H54 (cell line): ENCODE measurements at places on chromosomes 12 and 14.

DNA sequence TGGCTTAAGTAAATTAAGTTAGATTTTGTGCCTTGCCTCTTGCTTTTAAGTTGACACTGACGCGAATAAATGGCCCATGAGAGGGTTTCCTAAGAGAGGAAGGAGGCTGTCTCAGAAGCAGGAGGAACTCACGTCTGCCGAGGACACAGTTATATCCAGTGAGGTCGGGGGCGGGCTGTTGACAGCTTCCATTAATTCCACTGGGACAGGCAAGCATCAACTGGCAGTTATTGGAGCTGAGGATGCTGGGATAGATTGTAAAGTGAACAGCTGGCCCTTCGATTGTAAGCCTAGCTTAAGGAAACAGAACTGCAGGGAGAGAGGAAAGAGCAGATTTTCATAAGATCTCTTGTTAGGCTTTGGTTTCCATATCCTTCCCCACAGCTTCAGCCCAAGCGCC lies 399.2 kb downstream of the IPO8 start:
- DNase-seq, result no peak

DNA sequence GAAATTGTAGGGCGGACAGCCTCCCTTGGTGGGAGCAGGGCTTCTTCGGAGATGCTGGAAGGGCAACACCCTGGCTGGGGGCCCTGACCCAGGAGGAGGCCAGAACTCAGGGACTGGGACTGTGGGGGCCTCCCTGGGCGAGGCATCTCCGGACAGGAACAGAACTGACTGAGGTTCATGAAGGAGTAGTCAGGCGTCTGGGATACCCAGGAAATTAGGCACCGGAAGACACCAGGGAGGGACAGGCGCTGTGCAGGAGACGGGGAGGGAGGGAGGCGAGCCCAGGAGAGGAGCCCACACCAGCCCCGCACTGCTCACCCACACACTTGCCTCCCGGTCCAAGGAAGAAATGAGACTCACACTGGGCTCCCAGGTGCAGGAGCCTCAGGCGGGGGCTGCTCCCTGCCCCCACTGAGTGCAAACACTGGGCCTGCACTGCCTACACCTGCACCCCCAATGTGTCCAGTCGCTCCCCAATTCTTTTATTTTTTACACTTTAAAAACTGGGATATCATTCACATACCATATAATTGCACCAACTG lies 262.6 kb upstream of the SFSWAP start:
- DNase-seq, result no peak

DNA sequence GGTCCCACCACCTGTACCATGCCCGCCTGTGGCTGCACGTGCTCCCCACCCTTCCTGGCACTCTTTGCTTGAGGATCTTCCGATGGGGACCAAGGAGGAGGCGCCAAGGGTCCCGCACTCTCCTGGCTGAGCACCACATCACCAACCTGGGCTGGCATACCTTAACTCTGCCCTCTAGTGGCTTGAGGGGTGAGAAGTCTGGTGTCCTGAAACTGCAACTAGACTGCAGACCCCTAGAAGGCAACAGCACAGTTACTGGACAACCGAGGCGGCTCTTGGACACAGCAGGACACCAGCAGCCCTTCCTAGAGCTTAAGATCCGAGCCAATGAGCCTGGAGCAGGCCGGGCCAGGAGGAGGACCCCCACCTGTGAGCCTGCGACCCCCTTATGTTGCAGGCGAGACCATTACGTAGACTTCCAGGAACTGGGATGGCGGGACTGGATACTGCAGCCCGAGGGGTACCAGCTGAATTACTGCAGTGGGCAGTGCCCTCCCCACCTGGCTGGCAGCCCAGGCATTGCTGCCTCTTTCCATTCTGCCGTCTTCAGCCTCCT lies 1.1 kb downstream of the INHBE start:
- DNase-seq, result no peak

DNA sequence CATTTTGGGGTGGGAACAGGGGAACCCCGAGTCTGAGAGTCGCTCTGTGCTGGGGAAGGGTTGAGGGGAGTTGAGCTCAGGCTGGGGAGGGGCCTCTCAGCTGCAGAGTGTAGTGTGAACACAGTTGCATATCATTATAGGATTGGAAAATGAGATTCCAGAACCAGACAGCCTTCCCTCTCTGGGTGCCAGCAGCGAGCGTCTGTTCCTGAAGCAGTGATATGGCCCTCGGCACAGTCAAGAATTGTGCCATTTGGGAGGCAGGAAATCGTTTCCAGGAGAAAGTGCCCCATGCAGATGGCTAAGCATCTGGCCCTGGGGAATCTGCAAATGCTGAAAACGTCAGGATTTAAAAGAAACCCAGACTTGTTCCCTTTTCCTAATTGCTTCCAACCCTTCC lies 70.4 kb upstream of the SFSWAP start:
- no peak for DNase-seq
